ENCODE measurements at places on chromosomes 7 and 10.

DNA sequence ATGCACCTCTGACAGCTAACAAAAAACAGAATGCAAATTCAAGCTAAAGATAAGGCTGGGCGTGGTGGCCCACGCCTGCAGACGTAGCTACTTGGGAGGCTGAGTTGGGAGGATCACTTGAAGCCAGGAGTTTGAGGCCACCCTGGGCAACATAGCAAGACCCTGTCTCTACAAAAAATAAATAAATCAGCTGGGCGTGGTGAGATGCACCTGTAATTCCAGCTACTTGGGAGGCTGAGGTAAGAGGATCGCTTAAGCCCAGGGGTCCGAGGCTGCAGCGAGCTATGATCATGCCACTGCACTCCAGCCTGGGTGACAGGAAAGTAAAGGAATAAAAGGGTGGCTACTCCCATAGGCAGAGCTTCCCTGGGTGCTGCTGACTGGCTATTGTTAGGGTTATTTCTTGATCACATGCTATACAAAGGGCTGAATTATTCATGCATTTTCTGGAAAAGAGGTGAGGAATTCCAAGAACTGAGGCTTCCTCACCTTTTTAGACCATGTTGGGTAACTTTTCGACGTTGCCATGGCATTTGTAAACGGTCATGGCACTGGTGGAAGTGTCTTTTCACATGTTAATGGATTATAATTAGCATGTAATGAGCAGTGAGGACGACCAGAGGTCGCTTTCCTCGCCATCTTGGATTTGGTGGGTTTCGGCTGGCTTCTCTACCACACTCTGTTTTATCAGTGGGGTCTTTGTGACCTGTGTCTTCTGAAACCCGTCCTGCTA lies 6.9 kb upstream of the PSMG3 start:
- DNase-seq, result no peak

DNA sequence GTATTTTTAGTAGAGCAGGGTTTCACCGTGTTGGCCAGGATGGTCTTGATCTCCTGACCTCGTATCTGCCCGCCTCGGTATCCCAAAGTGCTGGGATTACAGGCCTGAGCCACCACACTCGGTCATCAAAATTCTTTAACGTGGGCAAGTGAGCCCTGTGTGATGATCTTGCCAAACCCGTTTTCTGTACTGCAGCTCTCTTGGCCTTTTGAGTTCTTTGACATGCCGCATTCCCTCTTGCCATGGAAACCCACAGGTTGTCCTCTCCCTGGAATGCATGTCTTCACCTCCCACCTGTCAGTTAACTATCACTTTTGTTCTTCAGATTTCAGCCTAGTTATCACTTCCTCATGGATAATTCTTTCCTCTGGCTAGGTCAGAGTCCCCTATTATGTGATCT lies 5.0 kb downstream of the NUP205 start:
- DNase-seq, result no peak

DNA sequence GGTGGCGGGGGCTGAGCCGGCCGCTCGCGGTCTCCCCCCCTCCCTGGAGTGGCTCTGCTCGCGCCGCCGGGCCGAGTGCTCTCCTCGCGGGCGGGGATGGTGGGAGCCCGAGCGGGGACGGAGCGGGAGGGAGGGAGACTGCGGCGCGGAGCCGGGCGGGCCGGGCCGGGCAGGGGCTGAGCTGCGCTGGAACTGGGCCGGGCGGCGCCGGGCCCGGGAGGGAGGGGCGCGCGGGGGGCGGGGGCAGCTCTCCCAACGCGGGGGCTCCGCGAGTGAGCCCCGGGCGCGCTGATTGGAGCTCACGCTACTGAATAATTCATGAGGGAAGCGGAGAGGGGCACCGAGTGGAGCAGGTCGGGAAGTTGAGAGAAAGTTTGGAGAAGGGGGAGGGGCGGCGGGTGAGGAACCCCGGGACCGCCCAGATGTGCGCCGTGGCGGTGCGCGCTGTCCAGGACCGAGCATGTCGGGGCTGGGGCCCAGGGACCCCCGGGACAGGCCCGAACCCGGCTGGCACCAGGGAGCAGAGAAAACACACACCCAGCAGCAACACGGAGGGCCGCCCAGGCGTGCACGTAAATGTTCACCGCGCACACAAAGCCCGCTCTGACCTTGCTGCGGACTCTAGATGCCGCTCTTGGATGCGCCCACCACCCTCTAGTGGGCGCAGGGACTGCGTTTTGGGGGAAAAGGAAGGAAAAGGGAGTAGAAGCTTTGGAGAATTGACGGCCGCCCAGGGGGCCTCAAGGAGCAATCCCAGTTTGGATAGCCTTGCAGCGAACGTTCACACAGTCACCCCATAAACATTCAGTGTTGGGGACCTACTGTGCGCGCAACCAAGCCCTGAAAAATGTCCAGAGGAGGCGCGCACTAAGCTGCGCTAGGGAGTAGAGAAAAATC lies at the start of gene EPHB4:
EPHB4 (minus strand) TSS at position 194 of the 897 bp plus-strand sequence. CDS start 493 bp downstream, outside the sequence.
- peak; percentile 85 for DNase-seq

DNA sequence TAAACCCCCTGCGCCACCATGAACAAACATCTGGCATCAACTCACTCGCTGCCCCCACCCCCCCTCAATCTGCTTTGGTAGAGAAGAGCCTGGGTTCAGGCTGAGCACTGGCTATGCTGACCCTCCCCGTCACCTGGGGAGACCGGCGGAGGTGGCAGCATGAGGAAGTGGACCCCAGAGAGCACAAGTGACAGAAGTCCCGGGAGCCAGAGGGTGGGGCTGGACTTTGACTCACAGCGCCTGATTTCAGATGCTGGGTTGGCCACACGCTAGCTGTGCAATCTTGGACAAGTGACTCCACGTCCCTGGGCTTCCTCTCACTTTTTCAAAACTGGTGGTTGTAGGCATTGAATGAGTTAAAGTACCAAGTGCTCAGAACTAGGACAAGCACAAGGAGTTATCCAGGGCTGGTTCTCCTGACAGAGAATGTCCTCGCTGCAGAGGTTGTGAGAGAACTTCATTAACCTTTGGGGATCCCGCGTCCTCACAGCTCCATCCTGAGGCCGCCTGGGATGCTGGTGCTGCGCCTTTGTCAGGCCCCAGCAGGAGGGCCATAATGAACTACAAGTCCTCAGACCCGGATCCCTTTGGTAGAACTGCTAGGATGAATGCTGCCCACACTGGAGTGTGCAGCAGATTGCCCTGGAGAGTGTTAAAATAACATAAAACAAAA lies 48.8 kb upstream of the RASGEF1A start:
- DNase-seq, result no peak

GRCh38 chr10:32347363-32348022 lies 535 bp upstream of the EPC1 start:
- DNase-seq, result no peak

DNA sequence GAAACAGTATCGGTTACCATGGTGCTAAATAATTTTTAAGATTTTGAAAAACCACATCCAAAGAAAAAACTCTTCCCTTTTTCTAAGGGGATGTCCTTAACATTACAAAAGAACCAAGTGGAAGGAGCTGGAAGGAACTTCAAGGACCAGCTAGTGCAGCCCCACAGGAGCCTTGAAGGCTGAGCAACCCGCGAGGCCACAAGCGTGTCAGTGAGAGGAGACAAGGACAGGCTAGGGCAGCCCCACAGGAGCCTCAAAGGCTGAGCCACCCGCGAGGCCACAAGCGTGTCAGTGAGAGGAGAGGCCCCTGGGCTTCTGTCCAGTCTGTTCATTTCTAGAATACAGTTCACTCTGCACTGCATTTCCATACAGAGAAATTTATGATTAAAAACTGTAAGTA lies 80.1 kb upstream of the ATP6V0A4 start:
- no peak for DNase-seq

DNA sequence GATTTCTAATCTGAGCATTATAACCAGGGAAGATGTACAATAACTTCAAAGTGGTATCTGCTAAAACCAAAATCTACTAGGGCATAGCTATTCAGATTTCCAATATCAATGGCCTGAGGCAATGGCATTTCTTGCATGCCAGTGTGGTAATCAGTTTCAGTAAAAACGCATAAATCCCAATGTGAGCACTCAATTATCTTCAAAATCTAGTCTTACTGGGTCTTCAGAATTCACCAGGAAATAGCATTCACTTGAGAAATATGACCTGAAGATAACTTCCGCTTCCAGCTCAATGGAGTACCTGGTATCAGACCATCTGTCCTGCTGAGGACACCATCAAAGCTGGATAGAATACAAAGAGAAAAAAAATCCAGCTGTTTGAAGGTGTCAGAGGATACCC lies 72.4 kb downstream of the TRIL start:
- DNase-seq, result no peak

- DNase-seq, result no peak
These were observed 23.1 kb upstream of the ZNF107 start for GRCh38 chr7:64642875-64643274.

GRCh38 chr7:8594115-8594514 lies 160.7 kb downstream of the NXPH1 start:
- no peak for DNase-seq

DNA sequence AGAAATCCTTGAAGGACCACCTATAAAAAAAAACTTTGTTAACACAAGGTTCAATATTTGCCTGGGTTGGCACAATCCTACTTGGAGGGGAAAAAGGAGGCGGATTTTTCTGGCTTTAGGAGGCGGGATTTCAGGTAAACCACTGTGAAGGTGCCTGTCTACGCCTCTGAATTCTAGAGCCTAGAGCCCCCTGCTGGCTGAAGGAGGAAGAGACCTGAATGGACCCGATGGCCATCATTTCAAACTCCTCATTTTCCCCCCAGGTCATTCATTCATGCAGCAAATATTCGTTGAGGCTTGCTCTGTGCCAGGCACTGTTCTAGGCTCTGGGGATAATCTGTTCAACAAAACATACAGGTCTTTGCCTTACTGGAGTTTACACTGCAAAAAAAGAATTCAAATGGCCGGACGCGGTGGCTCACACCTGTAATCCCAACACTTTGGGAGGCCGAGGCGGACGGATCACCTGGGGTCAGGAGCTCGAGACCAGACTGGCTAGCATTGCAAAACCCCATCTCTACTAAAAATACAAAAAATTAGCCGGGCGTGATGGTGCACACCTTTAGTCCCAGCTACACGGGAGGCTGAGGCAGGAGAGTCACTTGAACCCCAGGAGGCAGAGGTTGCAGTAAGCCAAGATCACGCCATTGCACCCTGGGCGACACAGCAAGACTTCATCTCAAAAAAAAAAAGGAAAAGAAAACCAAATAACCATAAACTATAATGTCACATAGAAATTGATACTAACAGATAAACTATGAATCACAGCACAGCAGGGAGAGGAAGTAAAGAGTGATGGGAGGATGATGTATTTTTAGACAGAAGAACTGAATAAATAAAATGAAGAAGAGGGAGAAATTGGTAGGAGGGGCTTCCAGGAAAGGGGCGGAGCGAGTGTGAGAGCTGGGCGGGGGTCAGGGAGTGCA lies 90.1 kb upstream of the NFE2L3 start:
- peak; percentile 36 for DNase-seq

DNA sequence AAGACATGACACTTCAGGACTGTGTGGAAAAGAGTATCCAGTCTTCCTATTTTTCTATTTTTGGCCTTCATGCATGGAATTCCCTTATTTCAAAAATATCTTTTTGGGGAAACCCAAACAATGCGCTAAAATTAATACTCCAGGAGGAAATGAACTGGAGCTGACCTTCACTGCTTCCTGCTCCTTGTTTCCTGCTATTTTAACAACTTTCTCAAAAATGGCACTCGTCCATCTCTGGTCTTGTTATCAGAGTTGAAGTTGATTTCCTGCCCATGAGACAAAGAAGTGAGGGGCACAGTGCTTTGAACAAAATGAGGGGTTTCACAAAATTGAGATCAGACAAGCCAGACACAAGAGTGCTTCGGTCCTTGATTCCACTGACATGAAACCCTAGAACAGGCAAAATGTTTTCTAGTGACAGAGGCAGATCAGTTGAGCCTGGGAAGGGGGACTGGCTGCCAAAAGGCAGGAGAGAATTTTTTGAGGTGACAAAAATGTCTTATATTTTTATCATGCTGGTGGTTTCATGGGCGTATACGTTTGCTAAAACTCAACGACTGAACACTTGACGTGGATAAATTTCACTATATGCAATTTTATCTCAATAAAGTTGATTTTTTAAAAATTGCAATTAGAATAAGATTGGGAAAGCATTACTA lies 193.2 kb downstream of the CREB5 start:
- peak; percentile 19 for DNase-seq

DNA sequence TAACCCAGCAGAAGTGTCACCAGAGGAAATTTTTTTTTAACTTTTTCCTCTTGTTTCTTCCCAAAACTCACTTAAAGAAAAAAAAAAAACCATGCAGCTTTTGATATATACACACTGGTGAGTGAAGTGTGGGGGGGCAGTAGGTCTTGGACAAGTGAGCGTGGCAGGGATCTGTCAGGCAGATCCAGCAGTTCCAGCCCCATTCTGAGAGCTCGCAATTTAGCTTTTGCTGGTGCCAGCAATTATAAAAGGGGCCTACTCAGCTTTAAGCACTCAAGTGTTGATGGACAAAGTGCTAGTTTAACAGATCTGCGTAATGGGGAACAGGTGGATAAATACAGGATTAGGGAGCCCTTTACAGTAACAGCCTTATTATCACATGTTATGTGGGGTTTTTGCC lies 619.2 kb upstream of the GALNT17 start:
- DNase-seq, result no peak

DNA sequence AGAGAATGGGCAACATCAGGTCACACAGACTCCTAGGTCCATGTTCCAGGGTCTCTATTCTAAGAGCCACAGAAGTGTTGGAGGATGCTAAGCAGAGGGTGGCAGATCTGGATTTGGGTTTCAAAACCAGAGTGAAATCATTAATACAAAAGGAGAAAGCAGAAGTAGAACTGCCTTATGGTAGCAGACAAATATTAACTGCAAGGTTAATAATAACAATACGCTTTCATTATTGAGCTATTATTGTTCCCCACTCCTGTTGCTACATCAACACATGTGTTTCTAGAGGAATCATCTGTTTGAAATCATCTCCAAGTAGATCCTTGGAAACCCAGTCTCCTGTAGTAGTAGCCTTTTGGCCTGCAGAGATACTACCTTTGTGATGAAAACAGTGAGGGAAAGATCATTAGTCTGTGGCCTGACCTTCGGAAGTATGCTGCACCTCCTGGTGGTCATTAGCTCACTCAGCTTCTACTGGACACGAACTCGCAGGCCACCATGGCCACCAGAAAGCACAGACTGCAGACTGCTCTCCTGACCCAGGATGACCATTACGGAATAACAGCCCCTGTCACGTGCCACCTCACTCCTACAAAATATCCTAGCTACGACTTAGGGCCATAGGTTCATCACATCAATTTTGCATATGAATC lies 84.6 kb downstream of the XPNPEP1 start:
- DNase-seq, result no peak

GRCh38 chr10:44465401-44466115 lies 80.7 kb upstream of the CXCL12 start:
- DNase-seq, result no peak
